ENCODE measurements at places on chromosomes 7 and 10. TPM values are rescaled to one million over a fixed set of nuclear protein-coding genes. Genes with fewer than 3 reads are reported as not detected.

Gene IL6
- 1.9 TPM for total RNA-seq

Gene MAT1A
- total RNA-seq = not detected

Gene CFAP70
- 0.12 TPM for total RNA-seq

Gene NEUROG3
- total RNA-seq = not detected

Gene ABCC2
- 149 TPM for total RNA-seq

Gene RARRES2
- total RNA-seq = not detected

Gene TAS2R5
- total RNA-seq = 0.65 TPM

Gene HOXA7
- 4.7 TPM for total RNA-seq

Gene PRKAR2B
- total RNA-seq = 2.9 TPM

Gene ANKRD7
- not detected for total RNA-seq

Gene PKD1L1
- total RNA-seq = 0.02 TPM

Gene OPN4
- not detected for total RNA-seq

Gene THNSL1
- total RNA-seq = 3.3 TPM

Gene GSTK1
- total RNA-seq = 103 TPM

Gene OR13A1
- total RNA-seq = not detected

Gene FFAR4
- 0.22 TPM for total RNA-seq

Gene NCOA4
- 107 TPM for total RNA-seq

Gene LRRC18
- total RNA-seq = not detected

Gene TMEM26
- not detected for total RNA-seq

Gene EPHB6
- 0.17 TPM for total RNA-seq

Gene GIMAP5
- total RNA-seq = 0.24 TPM

Gene HSPB1
- 686 TPM for total RNA-seq

Gene FEZF1
- not detected for total RNA-seq

Gene RBM33
- 26.8 TPM for total RNA-seq

Gene AKR1C8
- total RNA-seq = not detected

Gene GOLGA7B
- total RNA-seq = 4.0 TPM

Gene STEAP1
- 13.6 TPM for total RNA-seq

Gene RSPH10B2
- total RNA-seq = not detected

Gene DNAJC1
- total RNA-seq = 31.1 TPM

Gene LAMB1
- 107 TPM for total RNA-seq

Gene ANKRD22
- total RNA-seq = 0.30 TPM

Gene ADIRF
- not detected for total RNA-seq

Gene TMEM176B
- total RNA-seq = not detected

Gene FXYD4
- total RNA-seq = not detected

Gene CPVL
- 0.86 TPM for total RNA-seq

Gene NKX6-2
- 0.32 TPM for total RNA-seq

Gene GIMAP7
- not detected for total RNA-seq

Gene GIMAP1
- total RNA-seq = not detected

Gene ARHGAP22
- 3.1 TPM for total RNA-seq

Gene BTAF1
- 8.7 TPM for total RNA-seq

Gene LLCFC1
- total RNA-seq = not detected

Gene CAMK2B
- 0.21 TPM for total RNA-seq

Gene CELF2
- 0.07 TPM for total RNA-seq

Gene SLC39A12
- not detected for total RNA-seq

Gene SPDYE2
- not detected for total RNA-seq

Gene PPP1R17
- not detected for total RNA-seq

Gene ZC3HAV1L
- total RNA-seq = 4.9 TPM

Gene GNGT1
- total RNA-seq = not detected

Gene ZNF679
- total RNA-seq = not detected

Gene LRIT1
- not detected for total RNA-seq

Gene CD36
- total RNA-seq = 0.19 TPM

Data from A549 treated with ZK216348 at 1 μM for 4 hours (cell line).